CD4-positive, alpha-beta T cell treated with Interleukin-17A for 1 hour (primary cell): ENCODE measurements at places on chromosomes 1 and 21.

DNA sequence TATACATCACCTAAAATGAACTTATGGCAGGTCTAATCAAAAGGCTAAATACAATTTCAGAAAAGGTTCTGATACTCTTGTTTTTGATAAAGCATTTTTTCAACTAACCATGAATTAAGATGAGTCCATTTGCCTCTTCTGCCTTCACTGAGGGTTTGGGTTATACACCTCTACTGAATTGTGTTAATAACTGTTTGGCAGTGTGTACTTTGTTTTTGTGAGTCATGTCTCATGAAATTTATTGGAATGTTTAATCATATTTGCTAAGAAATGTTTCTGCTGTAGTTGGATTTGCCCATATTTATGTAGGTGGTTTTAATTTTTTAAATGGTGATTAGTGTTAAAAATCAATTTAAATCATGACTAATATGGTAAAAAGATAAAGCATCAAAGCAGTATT is 190.5 kb downstream of the HS2ST1 start:
- DNase-seq = no peak

DNA sequence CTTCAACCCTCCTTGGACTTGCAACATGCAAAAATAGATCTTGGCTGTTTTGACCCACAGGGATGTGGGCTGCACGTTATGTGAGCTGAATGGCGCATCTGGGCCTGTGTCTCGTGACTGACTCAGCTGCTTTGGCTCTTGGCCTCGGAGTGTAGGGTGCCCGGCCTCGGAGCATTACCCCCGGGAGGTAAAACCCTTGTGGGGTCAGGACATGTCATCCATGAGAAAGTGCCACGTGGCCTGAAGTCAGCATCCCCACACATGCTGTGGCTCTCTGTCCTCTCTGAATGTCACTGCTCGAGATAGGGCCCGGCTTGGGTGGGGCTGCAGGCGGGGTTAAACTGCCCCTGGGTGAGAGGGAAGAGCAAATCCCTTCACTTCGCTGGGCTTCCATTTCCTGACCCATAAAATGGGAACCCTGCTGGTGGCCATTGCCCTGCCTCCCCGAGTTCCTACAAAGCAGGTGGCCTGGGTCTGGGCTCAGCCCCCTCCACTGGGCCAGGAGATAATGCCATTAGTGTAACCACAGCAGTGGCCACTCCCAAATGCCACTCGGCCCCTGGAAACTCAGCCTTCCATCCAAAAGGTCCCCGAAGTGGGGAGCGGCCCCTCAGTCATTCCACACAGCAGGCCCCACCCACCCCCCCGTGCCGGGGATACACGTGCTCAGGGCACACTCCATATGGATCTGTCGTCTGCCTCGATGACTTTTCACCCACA is 22.8 kb upstream of the TSPEAR start:
- DNase-seq = no peak

DNA sequence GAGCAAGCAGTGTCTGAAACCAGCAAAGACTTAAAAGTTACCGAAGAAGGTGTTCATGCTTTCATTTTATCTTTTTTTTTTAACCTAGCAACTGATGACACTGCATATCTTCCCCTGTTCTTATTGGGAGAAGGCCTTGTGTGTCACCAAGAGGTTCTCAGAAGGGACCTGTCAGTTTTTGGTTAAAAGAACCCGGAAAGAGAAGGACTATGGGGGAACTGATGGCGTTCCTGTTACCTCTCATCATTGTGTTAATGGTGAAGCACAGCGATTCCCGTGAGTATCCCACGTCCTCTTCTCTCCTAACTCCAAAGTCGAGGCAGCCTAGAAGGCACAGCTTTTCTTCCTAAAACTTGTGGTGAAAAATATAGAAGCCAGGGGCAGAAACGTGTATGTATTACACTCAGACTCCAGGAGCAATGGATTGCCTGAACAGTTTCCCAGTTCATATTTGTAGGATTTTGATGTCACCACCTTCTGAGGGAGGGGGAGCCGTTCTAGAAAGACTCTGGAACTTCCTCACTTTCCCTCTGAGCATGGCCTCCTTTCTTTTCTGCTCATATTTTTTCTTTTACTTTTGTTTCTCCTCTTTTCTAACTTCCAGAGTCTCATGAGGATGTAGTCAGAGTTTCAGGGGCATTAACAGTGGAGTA is at the start of gene MR1:
TSS of gene MR1 (plus strand) at position 185 of the 653 bp plus-strand sequence. CDS start at position 210, 25 bp downstream.
- peak; percentile 91 for DNase-seq

GRCh38 chr1:119410961-119411360 is 4.0 kb upstream of the HSD3B2 start:
- no peak for DNase-seq

DNA sequence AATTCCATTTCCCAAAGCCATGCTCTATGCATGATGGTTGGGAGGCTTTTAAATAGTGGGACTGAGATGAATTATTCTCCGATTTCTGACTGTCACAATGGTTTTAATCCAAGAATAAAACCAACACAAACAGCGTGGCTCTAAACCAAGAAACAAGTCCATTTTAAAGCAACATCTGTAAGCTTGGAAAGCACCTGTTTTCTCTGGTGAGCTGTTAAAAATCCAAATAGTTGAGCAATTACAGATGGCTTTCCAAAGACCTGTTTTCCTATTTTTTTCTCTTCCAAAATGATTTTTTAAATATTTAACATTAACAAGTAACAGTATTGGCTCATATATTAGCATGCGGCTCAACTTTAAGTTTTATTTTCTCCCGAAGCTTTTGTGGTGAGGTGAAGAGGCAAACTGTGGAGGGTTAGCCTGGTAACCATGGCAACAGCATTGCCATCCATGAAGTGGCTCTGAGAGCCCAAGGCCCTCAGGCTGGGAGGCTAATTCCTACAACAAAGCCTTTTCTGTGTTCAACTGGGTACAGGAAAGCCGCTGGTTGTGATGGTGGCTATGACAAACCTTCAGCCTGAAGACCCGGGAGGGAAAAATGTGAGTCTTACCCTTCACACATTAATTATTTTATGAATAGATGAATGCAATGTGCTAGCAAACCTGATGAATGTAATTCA is 56.7 kb upstream of the B3GALT5 start:
- DNase-seq = no peak

DNA sequence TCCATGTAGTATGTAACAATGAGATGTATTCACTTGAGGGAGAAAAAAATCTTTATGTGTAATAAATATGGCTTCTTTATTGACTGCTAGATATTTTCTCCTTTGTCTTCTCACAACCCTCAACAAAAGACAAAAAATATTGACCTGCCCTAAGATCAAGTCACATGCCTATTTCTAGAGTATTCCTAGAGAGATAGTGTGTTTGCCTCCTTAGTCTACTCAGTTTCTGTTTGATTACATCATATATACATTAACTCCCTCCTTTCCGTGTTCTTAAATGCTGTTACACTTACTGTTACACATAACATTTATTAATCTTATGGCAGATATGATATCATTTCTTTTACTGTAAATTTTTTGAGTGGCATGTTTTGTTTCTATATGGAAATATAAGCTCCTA is 281.6 kb upstream of the RGS18 start:
- DNase-seq = no peak
